Heart left ventricle (tissue), 16 donors: ENCODE measurements at places on chromosomes 4 and X. TPM values are rescaled to one million over a fixed set of nuclear protein-coding genes. Genes with fewer than 3 reads are reported as not detected.

DNA sequence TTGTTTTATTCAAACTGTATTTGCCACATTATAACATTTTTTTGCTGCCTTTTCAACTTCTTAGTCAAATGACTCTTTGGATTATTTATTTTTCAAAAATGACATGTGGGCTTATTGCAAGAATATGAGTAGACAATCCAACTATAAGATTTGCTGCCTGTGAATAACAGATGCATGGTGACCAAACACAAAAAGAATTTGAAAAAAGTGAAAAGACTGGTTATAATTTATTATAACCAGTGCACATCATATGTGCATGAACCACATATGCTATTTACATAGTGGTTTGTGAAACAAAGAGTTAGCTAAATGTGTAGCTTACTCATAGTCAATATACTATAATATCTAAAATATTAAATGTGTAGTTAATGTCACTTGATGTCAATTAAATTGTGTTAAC is 2086.8 kb downstream of the ARAP2 start:
- no peak for DNase-seq

DNA sequence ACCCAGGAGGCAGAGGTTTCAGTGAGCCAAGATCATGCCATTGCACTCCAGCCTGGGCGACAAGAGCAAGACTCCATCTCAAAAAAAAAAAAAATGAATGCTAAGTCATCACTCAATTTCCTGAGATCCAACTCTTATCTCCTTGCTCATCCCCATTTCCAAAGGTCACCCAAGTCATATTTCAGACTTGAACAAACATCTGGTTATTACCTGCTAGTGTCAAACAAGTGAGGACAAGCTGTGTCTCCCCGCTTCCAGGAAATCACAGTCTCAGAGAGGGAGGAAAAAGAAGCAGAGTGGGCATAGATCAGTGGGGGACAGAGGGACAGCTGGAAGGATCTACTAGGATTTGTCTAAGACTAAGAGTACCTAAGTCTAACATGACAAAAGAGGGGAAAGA is 147.5 kb upstream of the FUNDC1 start:
- no peak for DNase-seq

GRCh38 chr4:55157559-55158277 is 32.3 kb upstream of the KDR start:
- DNase-seq, result no peak

DNA sequence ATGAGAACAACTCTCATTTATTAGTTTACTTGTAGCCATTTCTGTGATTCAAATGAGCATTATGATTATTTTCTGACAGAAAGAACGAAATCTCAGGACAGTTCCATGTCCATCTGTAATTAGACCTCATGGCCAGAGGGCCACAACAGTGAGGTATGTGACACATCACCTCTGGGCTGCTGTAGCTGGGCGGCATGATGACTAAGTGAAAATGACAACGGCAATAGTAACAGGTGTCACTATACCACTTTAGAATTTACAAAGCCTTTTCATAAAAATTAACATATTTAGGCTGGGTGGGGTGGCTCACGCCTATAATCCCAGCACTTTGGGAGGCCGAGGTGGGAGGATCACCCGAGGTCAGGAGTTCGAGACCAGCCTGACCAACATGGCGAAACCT is 252.6 kb downstream of the CBR4 start:
- no peak for DNase-seq

- no peak for DNase-seq
Measured at GRCh38 chrX:133482056-133482952, 67.0 kb upstream of the GPC4 start.

GRCh38 chrX:3576886-3577501 is 136.5 kb downstream of the PRKX start:
- DNase-seq, result no peak

NOA1 gene
- total RNA-seq, result 11.7 TPM
